ENCODE measurements at places on chromosomes 2 and 18. TPM values are rescaled to one million over a fixed set of nuclear protein-coding genes. Genes with fewer than 3 reads are reported as not detected.

- H3K27ac ChIP-seq: no peak overlapping the region
- DNase-seq: no peak
- peaks cover 69% of the 10 kb centered on the region for H3K27me3 ChIP-seq
- H3K36me3 ChIP-seq: no peaks in the 10 kb centered on the region
Observed at GRCh38 chr2:144509879-144510221, 10.1 kb downstream of the ZEB2 start.

DNA sequence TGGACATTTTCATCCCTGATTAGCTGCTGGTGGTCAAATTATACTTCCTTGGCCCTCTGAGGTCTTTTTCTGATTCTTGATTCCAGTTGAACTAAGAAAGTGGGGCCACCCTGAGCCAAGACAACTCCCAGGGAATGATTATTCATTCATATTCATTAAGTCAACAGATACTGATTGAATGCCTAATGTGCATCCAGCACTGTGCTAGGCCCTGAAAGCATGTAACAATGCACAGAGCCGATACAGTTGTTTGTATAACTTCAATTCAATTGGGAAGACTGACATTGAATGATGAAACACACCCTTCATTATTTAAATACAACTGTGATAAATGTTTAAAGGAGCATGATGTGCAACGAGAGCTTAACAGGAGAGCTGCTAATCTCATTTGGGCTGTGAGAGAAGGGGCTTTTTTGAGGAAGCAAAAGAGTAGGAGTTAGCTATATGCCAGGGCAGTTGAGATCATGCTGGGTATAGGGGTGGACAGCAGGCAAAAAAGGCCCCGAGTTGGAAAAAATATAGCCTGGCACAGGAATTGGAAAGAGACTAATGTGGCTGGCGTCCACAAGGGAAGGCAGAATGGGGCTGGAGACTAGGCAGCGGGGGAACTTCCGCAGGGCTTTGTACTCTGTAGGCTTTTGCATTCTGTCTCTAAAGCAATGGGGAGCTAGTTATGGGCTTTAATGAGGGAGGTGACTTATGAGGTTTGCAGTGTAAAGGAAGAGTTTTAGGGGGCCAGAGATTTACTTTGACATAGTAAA lies 57.2 kb upstream of the ACVR1 start:
- H3K4me1 ChIP-seq: peaks cover 23% of the 10 kb centered on the region
- no peak for DNase-seq
- no peak overlapping the region for H3K4me3 ChIP-seq
- H3K27me3 ChIP-seq: no peaks in the 10 kb centered on the region
- no peaks in the 10 kb centered on the region for H3K36me3 ChIP-seq

DNA sequence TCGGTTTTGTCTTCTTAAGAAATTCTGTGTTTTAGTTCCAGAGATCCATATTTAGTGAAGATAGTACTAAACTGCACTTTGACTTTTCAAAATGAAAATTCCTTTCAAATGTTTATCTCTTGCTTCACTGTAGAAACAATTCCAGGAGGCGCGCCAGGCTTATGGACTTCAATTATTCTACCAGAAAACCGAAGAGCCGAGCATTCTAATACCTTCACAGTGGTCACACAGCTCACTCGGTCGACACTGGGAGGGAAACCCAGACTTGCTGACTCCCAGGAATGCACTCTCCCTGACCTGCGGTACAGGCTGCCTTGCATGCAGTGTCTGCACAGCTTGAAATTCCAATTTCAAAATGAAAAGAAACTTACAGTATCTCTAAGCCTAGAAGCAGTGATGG lies 119.9 kb upstream of the PIEZO2 start:
- peaks cover 28% of the 10 kb centered on the region for H3K4me1 ChIP-seq
- H3K4me3 ChIP-seq: no peak overlapping the region
- H3K27me3 ChIP-seq: no peaks in the 10 kb centered on the region
- DNase-seq: no peak
- H3K36me3 ChIP-seq: no peaks in the 10 kb centered on the region

- H3K4me3 ChIP-seq: no peak overlapping the region
- no peaks in the 10 kb centered on the region for H3K4me1 ChIP-seq
- H3K27ac ChIP-seq: no peak overlapping the region
- H3K27me3 ChIP-seq: 0 out of 3 replicates have a peak, but pooled peaks cover 4% of the 10 kb centered on the region
- no peak for DNase-seq
Observed at GRCh38 chr2:18047896-18048657, 169.6 kb downstream of the KCNS3 start.

GRCh38 chr18:23626451-23627279 lies 36.0 kb downstream of the ANKRD29 start:
- H3K27ac ChIP-seq: no peak overlapping the region
- no peaks in the 10 kb centered on the region for H3K36me3 ChIP-seq
- no peak overlapping the region for H3K4me3 ChIP-seq
- no peak for DNase-seq

DNA sequence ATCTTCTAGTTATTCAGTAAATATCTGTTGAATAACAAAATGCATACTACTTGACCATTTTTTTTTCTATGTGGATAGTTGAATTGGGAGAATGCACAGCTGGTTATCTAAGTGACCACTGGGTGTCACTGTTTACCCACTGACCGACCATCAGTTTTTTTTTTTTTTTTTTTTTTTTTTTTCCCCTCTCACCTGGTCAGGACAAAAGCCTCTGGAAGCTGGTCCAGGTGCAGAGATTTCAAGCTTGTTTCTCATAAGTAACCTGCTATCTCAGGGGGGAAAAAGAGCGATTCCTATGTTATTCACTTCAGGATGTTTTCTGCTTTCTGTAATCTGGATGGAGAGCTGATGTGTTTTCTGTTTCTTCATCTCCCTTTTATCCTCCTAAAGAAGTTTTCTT lies 256.0 kb downstream of the DCDC2C start:
- peaks cover 17% of the 10 kb centered on the region for H3K27me3 ChIP-seq
- no peak overlapping the region for H3K27ac ChIP-seq

GRCh38 chr2:201813996-201814760 lies 7.8 kb downstream of the CDK15 start:
- no peak overlapping the region for H3K4me3 ChIP-seq
- no peaks in the 10 kb centered on the region for H3K4me1 ChIP-seq
- H3K27ac ChIP-seq: no peak overlapping the region
- no peak for DNase-seq

DNA sequence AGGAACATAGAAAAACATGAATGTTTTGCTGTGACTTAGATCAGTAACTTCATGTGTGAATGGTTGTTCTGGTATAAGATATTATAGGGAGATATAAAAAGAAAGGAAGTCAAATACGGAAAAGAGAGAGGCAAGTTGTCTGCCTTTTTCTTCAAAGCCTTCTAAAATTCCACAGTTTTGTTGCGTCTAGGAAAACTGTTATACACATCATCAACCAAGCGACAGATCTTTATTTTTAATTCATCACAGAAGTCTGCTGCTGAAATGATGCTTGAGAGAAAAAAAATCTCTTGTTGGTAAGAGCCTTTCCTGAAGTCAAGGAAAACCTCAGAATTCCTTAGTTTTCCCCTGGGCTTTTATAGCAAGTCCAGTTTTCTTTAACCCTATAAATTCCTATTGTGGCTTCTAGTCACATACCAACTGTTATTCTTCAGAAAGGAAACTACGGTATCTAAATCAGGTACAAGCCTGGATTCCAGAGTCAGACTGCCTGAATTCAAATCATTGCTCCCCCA lies 36.3 kb upstream of the TANC1 start:
- H3K4me1 ChIP-seq: no peaks in the 10 kb centered on the region
- H3K4me3 ChIP-seq: no peak overlapping the region
- no peak for DNase-seq
- no peak overlapping the region for H3K27ac ChIP-seq

ICOS gene
- not detected for total RNA-seq

DNA sequence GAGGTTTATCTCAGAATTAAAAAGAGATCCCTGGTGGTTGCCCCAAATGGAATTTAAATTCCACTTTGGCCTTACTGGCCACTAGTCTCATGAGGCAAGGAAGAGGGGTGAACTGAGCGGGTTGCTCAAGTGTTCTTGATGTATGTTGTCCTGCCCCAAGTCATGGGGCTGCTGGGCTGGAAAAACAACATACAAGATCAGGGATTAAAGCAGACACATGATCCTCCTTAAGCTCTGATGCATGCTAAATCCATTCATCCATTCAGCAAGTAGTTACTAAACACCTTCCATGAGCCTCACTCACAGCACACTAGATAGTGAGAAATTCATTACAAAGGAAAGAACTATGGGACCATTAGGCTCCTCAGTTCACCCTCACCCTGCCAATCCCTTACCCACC lies 196.3 kb downstream of the MREG start:
- H3K4me1 ChIP-seq: peaks cover 10% of the 10 kb centered on the region
- no peak for DNase-seq
- H3K4me3 ChIP-seq: no peak overlapping the region
- no peaks in the 10 kb centered on the region for H3K27me3 ChIP-seq
- H3K36me3 ChIP-seq: no peaks in the 10 kb centered on the region
- no peak overlapping the region for H3K27ac ChIP-seq

DNA sequence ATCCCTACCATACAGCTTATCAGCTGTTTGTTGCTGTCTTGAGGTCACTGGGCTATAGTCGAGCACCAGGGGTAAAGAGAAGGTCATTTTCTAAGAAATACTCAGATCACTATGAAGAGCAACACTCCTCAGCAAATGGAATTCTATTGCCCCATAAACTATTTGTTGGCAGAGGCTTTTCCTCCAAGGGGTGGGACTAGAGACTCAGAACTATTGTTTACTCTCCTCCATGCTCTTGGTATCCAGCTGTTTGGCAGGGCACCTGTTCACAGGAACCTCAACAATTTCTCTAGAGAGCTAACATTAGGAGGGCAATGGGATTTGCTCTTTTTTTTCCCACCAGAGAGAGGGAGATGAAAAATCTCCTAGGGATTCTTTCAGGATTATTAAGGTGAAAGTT lies 249.1 kb upstream of the SPRED2 start:
- H3K4me1 ChIP-seq: no peaks in the 10 kb centered on the region
- DNase-seq: no peak
- no peaks in the 10 kb centered on the region for H3K36me3 ChIP-seq
- H3K27me3 ChIP-seq: no peaks in the 10 kb centered on the region
- H3K27ac ChIP-seq: no peak overlapping the region

DNA sequence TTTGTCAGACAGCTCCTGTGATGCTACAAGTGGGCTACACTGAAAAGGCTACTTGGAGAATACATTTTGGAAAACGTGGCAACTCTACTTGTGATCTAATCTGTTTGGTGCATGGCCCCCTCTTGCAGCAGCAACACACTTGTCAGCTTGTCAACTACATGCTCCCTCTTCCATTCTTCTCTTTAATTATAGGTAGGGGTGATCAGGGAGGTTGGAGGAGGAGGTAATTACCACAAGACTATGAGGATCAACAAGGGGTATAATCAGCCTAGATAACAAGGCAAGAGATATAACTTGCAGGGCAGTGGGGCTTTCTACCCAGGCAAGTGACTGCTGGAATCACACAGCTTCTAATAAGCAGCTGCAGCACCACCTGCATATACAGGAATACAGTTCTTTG lies 104.9 kb downstream of the ACVR1 start:
- no peak for DNase-seq
- no peak overlapping the region for H3K27ac ChIP-seq
- H3K4me3 ChIP-seq: no peak overlapping the region
- H3K4me1 ChIP-seq: no peaks in the 10 kb centered on the region
- no peaks in the 10 kb centered on the region for H3K36me3 ChIP-seq
- no peaks in the 10 kb centered on the region for H3K27me3 ChIP-seq

POTEE gene
- 0.48 TPM for total RNA-seq

RELCH gene
- 31.7 TPM for total RNA-seq

DNA sequence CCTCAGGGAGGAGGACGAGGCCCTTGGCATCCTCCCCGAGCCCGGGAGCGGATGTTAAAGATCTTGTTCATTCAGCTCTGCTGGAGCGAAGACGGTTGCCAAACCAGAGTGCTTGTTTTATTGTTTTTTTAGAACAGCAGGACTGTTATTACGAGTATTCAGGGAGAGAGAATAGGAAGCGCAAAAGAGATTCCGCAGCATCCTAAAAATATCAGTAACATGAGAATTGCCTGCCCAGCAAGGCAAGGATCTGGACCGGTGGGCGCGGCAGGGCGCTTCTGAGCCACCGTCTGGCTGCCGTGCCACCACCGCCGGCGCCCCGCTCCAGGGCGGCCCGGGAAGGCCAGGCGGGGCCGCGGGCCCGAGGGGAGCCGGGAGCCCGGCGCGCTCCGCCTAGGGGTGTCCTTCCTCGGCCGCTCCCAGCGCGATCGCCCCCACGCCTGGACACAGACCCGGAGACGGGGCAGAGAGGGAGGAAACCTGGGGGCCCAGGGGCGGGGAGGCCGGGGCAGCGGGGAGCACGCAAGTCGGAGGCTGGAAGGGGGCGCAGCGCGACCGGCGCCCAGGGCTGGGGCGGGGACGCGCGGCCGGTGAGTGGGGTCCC lies 843 bp downstream of the CYS1 start:
- H3K27ac ChIP-seq: no peak overlapping the region
- H3K4me1 ChIP-seq: peaks cover 9% of the 10 kb centered on the region
- peak overlapping the region; percentile 59 for H3K4me3 ChIP-seq
- H3K27me3 ChIP-seq: peaks cover 10% of the 10 kb centered on the region
- no peaks in the 10 kb centered on the region for H3K36me3 ChIP-seq

DNA sequence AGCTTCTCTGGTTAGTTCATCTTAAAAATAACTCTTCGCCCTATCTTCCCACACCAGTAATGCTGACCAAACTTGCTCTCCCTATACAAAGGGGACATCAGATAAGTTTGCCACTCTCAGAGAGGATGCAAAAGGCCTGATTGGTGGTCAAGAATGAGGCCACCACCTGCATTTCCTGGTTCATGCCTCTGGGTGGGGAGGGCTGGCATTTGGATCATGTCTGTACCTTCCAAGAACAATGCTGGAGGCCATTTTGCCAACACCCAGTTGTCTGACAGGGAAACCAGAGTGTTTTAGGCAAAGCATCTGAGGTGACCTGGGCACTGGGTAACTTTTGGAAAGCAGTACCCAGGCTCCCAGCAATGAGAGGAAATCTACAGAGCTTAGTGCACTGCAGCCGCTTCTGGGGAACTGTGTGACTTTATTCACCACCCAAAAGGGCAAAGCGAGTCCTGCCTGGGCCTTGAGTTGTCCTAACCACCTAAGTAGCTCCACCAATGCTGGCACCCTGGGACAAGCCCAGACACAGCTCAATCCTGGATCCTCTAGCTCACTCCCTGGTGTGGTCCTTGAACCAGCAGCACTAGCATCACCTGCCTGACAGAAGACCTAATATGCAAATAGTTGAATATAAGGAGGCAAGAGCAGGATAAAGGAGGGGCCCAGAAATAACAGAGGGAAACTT lies 35.1 kb downstream of the CAPN13 start:
- H3K4me1 ChIP-seq: no peaks in the 10 kb centered on the region
- DNase-seq: no peak
- no peak overlapping the region for H3K4me3 ChIP-seq
- no peaks in the 10 kb centered on the region for H3K27me3 ChIP-seq

LHCGR gene
- total RNA-seq: not detected

SERPINB4 gene
- total RNA-seq: not detected

UGT1A4 gene
- total RNA-seq: not detected

DNA sequence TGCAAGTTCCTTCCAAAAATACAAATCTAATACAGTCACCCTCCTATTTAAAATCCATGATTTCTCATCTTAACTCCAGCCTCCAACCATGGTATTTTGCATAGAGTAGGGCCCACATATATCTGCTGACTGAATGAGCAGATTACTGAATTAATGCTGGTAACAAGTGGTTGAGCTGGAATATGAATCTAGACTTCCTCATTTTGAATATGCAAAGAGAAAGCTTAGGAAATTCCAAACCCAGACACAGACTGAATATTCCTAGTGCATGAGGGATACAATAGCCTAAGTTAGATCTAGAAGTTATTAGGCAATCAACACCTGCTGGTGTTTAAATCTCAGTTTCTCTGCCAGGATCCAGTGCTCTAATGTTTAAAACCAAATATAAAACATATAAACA lies 215.1 kb upstream of the CYP26B1 start:
- no peaks in the 10 kb centered on the region for H3K36me3 ChIP-seq
- H3K27me3 ChIP-seq: no peaks in the 10 kb centered on the region
- no peaks in the 10 kb centered on the region for H3K4me1 ChIP-seq
- no peak for DNase-seq
- H3K27ac ChIP-seq: no peak overlapping the region
